ENCODE measurements at places on chromosomes 7 and 10.

- no peak for DNase-seq
Observed at GRCh38 chr7:51040787-51041186, 258.1 kb upstream of the GRB10 start.

DNA sequence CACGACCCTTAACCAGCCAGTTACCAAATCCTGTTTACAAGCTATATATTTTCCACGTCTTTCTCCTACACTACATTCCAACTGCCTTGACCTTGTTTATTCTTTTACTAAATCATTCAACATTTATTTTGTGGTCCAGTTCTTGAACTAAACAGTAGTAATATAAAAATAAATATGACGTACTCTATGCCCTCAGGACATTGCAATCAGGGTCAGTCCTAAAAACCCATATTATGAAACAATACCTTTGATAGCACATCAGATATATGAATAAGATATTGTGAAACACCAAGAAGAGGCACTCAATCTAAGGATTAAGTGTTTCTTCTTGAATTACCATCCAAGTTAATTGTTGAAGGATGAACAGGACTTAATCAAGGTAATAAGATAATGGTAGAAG lies 52.5 kb upstream of the WNT16 start:
- no peak for DNase-seq

GRCh38 chr10:110118891-110119621 lies 88.3 kb upstream of the MXI1 start:
- DNase-seq: no peak

DNA sequence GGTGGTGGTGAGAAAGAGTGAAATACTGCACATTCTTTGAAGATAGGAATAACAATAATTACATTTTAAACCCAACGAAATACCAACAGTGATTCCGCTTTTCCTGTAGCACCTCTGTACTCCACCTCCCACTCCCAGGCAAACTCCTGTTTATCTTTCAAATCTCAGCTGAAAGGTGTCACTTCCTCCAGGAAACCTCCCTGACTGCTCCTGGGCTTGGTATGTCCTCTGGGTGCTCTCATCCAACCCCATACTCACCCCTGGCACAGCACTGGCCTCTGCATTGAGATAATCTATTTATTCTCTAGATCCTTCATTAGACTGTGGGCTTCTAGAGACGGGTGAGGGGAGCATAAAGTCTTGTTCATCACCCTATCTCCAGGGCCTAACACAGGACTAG lies 148.0 kb downstream of the MYOF start:
- DNase-seq: no peak

GRCh38 chr7:157851501-157852067 lies 514.8 kb downstream of the DNAJB6 start:
- no peak for DNase-seq

DNA sequence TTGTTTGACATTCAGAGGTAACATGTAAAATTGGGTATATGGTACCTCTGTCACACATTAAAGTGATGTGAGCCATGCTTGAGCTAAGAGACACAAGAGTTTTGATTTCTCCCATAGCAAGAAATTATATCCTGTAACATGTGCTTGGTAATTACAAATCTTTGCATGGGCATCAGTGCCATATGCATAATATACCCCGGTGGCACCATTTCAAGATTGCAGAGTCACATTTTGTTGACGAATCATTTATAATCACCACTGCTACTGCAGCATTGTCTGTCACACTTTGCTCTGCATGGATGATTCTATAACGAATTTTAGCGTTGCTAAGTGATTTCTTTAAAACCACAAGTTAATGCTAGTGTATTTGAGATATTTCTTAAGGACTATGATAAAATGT lies 443.7 kb upstream of the LRRN3 start:
- DNase-seq: no peak

Data from GM12878 (cell line).